ENCODE measurements at places on chromosomes 3 and 15.

GRCh38 chr3:184181596-184181995, 4.4 kb upstream of the ABCF3 start:
- DNase-seq, result no peak

- DNase-seq, result no peak
Observed at GRCh38 chr15:58537033-58537432, 105.2 kb downstream of the LIPC start.

DNA sequence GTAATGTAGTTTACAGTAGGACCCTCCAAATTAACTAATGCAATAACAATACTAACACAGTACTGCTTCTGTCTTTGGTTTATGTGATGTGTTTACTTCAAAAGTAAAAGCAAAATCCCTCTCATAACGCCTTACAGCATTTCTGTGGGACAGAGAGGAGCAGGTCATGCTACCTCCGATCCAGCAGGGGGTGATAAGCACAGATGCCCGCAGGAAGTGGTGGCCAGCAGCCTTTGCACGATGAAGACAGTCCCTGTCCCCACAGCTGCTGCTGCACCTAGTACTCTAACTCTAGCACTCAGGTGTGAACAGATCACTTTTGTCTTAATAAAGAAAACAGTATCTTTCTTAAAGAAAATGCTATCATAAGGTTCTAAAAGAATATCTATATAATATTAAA, 38.3 kb downstream of the ANO10 start:
- no peak for DNase-seq

DNA sequence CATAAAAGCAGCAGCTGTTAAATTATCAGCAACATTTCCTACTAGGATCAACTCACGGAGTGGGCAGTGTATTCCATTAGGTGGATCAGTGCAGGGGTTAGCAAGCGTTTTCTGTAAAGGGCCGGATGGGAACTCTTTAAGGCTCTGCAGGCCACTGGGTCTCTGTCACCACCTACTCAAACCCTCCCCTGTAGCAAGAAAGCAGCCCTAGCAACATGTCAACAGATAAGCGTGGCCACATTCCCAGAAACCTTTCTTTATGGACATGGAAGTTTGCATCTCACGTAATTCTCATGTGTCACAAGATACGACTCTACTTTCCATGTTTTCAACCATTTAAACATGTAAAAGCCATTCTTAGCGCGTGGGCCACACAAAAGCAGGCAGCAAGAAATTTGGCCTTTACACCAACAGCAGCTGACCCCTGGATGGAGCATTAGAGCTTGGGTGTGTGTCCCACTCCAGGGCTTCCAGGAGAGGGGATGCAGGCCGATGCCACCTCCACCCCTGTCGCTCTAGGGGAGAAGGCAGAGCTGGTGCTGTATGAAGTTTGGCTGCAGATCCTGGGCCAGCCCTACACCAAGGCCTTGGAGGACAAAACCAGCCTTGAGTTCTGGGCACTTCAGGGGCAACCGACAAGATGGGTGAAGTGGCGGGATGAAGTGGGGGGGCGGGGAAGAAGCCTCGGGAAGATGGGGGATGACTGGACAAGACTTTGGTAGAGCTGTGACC, 48.2 kb upstream of the CSPG4 start:
- no peak for DNase-seq

GRCh38 chr15:67406257-67406861, 114.6 kb upstream of the C15orf61 start:
- DNase-seq, result no peak

DNA sequence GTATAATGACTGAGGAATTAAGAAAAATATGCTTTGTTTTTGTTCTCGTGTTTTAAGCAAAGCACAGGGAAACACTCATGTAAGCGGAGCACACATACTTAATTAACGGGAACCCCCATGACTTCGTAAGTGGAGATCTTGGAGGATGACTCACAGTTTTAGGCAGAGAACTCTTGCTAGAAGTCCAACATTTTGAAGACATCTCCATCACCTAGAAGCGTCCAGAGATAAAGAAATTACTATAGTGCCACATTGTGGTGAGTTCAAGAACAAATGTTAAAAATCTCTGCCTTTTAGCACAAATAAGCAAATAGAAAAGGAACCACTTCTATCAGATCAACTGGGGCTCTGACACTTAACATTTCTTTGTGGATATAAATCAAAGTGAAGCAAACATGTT, 194.1 kb upstream of the ARHGEF26 start:
- no peak for DNase-seq

- no peak for DNase-seq
Observed at GRCh38 chr15:62940755-62941361, 101.7 kb upstream of the TPM1 start.

- DNase-seq, result no peak
Observed at GRCh38 chr3:96915445-96915844, 101.1 kb downstream of the EPHA6 start.

GRCh38 chr15:47584316-47584715, 133.0 kb upstream of the SEMA6D start:
- DNase-seq, result no peak

- DNase-seq, result no peak
Observed at GRCh38 chr3:43759297-43759782, 68.6 kb downstream of the ABHD5 start.

GRCh38 chr3:148911173-148911572, 46.1 kb downstream of the CPA3 start:
- DNase-seq, result no peak

- DNase-seq, result no peak
Observed at GRCh38 chr15:93152951-93153350, 63.9 kb upstream of the RGMA start.

- DNase-seq, result no peak
Observed at GRCh38 chr3:122406198-122406597, 9.7 kb downstream of the WDR5B start.

DNA sequence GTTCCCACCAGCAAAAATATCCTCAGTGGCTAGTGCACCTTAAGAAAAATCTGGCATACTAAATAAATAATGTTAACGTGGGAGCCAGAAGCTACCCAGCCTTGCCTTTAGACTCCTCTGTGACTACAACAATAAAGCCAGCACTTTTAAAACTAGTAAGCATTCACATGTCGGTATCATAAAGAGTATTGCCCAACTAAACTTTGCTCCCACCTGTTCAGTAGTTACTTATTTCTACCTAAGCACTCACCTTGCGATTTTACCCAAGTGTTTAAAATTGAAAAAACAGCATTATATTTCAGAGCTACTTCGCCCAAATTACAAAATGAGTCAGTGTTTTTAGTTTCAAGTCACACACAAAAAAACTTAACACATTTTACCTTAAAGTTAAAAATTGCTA, 12.8 kb downstream of the ALDH1L1 start:
- no peak for DNase-seq

DNA sequence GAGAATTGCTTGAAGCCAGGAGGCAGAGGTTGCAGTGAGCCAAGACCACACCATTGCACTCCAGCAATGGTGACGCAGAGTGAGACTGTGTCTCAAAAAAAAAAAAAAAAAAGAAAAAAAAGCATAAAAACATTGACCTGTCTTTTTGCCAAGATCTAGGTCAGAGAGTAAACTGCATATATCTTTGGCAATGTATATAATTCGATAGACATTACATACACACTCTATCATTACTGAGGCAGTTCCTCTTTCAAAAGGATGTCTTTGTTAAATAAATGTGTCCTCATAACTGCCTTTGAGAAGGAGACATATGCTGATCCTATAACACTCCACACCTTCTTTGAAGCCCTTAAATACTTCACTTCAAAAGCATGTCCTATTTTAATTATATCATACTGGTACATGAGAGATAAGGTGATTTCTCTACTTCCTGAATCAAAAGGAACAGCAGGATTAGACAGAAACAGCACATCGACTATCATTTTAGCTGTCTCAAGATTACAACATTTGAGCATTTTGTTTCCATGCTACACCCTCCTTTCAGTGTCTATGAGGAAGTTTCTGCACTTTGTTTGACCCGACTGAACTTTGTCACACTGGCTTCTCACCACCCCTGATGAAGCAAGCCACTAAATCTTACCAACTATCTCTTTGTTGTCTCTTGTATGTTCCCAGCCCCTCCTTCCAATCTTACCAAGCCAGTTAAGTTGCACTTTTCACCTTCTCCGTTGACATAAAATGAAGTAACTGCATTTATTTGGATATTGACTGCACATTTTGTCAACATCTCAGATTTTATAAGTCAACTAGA, 335.8 kb downstream of the MECOM start:
- no peak for DNase-seq

DNA sequence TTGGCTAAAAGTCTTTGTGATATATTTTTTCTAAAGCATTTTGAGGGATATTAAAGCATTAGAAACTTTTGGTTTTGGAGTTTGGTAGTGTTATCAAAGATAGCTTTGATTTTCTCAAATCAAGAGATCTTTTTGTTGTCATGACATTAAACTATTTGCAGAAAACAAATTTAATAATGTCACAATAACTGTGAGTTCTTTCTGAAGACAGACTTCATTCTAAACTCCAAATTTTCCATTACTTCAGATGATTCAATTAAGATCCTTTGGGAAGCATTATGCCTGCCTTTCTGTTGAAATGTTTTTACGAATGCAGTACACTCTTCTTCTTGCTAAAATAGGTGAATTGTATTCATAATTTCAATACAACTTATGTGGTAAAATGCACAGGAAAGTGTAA, 145.4 kb downstream of the ALCAM start:
- no peak for DNase-seq

GRCh38 chr3:192935441-192935840, 17.8 kb upstream of the MB21D2 start:
- no peak for DNase-seq

DNA sequence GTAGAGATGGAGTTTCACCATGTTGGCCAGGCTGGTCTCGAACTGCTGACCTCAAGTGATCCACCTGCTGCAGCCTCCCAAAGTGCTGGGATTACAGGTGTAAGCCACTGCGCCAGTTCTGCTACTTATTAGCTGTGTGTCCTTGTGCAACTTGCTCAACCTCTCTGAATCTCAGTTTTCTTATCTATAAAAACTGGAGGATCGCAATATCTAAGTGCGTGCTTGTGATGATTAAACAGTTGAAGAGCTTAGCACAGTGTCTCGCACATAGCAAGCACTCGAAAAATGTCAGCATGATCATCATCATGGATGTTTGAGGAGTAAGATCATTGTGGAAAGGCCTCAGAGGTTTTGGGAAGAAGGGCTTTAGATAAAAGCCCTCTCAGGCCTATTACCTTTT, 10.8 kb downstream of the CLCN2 start:
- no peak for DNase-seq

- peak; percentile 40 for DNase-seq
Observed at GRCh38 chr15:80977627-80978036, 12.0 kb downstream of the MESD start.

DNA sequence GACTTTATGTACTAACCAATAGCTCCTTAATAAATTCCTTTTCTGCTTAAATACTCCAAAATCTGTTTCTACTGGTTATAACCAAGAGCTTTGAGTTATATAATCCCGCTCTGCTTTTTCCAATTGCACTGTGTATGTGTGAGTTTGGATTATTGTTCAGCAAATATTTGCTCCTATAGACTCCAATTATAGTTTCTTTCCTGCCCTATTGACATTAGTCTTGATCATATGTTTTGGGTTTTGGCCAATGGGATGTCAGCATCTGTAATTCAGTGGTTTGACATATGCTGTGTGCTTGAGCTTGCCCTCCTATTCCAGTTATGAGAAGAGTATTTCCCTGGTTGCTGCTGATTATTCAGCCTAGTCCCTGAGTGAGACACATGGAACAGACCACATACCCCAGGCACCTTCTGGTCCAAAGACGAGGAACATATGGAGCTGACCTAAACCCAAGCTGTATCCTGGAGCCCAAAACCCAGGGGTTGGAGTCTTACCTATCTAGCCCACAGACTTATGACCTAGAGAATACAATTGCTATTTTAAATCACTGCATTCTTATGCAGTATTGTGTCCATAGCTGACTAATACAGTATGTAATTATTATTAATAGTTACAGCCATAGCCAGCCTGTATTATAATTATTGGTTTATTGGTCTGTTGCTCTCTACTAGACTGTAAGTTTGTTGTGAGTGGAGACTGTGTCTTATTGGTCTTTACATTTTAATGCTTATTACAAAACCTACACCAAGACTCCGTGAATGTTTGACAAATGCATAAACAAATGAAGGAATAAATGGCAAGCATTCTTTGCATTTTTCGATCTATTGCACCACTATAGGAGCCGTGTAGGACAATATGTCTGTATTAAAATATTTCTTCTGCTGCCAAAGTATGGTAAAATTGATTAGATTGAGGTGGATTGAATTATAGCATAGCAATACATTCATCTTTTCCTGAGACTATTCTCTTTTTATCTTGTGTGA, 11.7 kb upstream of the ZNF280D start:
- no peak for DNase-seq

GRCh38 chr15:39181940-39182339, 398.9 kb upstream of the THBS1 start:
- DNase-seq, result no peak

DNA sequence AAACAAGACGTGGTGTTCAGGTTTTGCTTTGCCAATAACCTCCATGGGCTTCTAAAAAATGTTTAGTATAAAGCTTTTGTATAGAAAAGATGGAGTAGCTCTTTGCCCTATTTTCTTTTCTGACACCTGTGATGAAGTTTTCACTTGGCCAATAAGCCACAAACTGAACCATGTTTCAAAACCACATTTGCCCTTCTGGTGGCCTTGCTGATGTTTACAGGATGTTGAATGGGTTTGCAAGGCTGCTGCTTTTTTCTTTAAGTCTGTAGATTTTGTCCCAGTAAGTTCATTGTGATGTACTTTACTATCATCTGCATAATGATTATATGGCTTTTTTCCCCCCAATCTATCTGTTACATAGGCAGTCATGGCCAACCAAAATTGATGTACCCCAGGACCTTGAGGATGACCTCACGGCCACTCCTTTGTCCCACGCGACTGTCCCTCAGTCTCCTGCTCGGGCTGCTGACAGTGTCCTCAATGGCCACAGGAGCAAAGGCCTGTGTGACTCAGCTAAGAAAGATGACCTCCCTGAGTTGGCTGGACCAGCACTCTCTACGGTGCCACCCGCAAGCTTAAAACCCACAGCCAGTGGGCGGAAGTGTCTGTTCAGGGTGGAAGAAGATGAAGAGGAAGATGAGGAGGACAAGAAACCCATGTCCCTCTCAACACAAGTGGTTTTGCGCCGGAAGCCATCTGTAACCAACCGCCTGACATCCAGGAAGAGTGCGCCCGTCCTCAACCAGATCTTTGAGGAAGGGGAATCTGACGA, 60.8 kb downstream of the SNRK start:
- no peak for DNase-seq

GRCh38 chr15:43283526-43283925, 16.8 kb upstream of the TGM5 start:
- no peak for DNase-seq

All from neuronal stem cell (in vitro differentiated cells).